Mucosa of descending colon (tissue), 3 donors: ENCODE measurements at places on chromosomes 3 and 15. TPM values are rescaled to one million over a fixed set of nuclear protein-coding genes. Genes with fewer than 3 reads are reported as not detected.

GRCh38 chr15:95347837-95348236 is 982.7 kb upstream of the NR2F2 start:
- no peak for DNase-seq

The ARHGEF26 gene
- total RNA-seq: 3.0 TPM

DNA sequence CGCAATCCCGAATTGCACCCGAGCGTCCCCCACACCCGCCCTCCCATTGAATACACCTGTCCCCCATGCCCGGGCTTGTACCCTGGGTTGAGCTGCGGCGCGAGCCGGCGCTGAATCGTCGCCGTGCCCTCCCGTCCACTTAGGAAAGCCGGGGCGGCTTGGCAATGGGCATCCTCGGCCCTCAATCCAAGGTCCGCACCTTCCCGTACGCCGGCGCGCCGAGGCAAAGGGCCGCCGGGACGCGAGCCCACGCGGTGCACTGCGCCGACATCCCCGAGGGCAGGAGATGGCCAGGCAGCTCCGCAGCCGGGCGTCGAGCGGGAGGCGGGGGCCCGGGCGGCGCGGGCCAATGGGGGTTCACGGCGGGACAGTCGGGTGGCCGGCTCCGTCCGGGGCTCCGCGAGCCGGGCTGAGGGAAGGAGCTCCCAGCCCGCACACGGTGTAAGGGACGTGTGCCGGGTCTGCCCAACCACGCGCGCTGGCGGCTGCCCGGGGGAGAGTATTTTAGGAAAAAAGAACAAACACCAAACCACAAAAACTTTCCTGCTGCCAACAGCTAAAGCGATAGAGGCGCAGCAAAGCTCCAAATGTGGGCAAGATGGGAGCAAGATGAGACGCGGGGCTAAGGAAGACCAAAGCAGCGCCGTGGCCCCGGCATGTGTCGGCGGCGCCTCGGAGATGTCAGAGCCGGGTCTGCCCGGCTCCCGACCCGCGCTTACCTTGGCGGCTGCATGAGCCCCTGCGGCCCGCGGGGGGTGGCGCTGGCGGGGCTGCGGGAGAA is 621 bp downstream of the RGMA start:
- DNase-seq: no peak

- no peak for DNase-seq
Measured at GRCh38 chr3:190617185-190617584, 103.3 kb downstream of the IL1RAP start.

DNA sequence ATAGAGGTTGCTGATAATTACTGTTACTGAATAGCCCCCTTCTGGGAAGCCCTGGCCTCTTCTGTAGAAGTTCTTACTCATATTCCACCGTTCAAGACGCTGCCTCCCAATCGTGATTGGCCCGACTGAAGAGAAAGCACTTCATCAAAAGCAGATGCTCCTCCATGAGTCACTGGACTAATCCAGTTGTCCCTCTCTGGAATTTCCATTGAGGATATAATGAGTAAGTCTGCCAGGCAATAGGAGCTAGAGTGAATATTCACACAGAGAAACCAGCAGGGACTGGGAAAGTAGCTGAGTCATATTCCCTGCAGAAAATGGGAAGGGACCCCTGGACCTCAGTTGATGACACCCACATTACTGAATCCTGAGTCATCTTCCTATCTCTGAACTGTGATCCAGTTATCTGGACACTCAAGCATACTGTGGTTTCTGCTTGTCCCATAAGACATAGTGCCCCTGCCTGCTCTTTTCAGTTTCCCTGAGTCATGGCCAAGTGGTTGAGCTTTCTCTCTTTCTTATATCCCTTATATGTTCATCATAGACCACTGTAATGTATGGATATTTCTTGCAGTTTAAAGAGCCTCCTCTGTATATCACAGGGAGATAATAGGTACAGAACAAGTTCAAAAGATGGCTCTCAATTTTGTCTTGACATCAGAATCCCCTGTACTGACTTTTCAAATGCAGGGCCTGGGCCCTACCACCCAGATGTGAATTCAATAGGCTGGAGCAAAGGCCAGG is 151.2 kb upstream of the CDIN1 start:
- DNase-seq: no peak

- no peak for DNase-seq
Measured at GRCh38 chr3:148078658-148079057, 619.0 kb upstream of the AGTR1 start.

- no peak for DNase-seq
Measured at GRCh38 chr15:60520013-60520824, 41.3 kb upstream of the ICE2 start.

GRCh38 chr3:8665407-8665896 is 20.9 kb upstream of the SSUH2 start:
- DNase-seq: no peak

DNA sequence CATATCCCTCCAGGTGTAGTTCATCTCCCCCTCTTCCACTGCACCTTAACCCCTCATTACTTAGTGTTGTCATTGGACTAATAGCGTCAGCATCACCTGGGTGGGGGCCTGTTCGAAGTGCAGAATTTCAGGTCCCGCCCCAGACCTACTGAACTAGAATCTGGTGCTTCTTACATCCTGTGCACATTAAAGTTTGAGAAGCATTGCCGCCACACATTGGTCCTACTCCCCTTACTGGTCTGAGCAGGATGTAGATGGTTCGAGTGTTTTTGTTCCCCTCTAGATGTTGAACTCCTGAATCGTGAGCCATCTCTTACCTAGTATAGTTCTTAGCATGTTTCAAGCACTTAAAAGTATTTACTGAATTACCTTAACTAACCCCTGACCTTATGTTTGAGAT is 13.2 kb downstream of the KLHL18 start:
- no peak for DNase-seq

The A4GNT gene
- not detected for total RNA-seq

The CDC25A gene
- total RNA-seq: 3.4 TPM

DNA sequence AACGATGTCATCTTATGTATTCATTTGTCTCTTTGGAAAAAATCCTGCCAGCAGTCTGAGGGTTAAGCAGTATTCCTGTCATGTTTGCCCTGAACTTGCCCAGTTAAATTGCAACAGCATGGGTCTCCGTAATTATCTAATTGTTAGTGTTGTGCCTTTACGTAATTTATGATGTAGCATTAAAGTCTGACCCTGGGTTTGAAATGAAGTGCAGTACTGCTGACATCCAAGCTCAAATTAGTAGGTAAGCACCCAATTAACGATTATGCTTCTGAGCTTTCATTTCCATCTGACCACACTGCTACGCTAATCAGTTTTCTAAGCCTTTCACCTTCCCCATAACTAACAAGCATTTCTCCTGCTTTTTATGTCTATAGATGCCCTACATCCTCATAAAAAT is 241.8 kb downstream of the ARRDC4 start:
- DNase-seq: no peak

DNA sequence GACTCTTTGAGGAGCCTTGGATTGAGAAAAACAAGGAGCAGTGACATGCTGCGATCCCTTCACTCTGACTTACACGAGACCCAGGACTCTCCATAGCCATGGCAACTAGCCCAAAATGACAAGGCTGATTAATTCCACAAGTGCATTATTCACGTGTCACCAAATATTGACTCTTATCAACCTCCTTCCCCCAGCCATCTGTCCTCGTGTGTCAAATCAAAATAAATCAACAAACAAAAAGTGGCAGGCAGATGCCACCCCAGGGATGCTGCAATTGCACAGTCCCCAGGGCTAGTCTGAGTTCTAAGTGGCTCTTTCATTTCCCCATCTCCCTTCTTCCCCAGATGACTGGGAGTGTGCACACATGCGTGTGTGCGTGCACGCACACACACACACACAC is 104.9 kb downstream of the AQP9 start:
- DNase-seq: no peak

- no peak for DNase-seq
Measured at GRCh38 chr3:149382101-149382467, 4.6 kb upstream of the TM4SF1 start.

The ACSBG1 gene
- total RNA-seq: 5.2 TPM

GRCh38 chr3:123788710-123789109 is 95.4 kb downstream of the MYLK start:
- DNase-seq: no peak

The LIPC gene
- 3.4 TPM for total RNA-seq

DNA sequence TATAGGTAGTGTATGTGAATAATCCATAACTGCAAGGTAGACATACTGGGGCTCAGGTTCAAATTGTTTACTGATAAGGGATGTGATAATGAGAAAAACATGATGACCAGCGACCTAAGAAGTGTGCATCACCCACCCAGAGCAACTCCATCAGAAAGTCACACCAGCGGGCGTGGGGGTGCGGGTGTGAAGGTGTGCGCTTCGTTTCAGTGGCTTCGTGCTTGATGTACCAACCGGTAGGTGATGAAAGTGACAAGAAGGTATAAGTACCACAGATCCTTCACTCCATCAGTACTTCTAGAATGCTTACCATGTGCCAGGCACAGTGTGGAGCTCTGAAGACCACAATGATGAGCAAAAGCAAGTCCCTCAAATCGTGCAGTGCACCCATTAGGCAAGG is 11.2 kb downstream of the ANP32A start:
- no peak for DNase-seq

DNA sequence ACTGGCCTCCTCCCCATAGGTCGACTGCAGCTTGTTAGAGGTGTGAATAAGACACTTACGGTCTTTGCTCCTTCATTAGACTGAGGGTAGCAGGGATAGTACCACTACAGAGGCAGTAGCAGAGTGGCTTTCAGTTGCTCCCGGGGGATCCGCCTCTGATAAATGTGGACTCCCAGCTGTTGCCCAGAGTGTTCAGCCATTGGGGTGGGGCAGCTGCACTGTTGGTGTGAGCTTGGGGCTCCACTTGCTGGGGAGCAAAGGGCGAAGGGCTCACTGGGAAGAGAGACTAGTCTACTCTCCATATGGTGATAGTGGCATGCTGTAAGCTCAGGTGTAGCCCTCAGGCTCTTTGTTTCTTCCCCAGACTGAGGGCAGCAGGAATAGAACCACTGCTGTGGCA is 239.1 kb downstream of the LRRN1 start:
- DNase-seq: no peak

DNA sequence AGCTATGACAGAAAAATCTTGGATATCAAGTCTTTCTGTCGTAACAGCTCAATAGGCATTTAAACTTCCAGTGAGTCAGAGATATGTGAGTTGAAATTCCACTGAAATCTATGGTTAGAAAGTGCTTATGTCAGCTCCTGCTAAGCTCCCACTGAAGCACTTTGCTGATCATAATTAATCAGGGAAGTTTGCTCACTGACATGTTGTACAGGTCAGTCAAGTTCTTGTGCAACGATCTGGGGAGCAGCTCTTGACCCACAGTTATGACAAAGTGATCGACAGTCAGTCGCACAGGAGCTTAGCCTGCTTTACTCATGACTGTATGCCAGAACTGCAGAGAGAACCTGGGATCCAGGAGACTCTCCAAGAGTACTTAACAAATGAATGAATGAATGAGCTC is 453.5 kb downstream of the SOX2 start:
- DNase-seq: no peak

- no peak for DNase-seq
Measured at GRCh38 chr3:71119171-71119570, 464.4 kb downstream of the FOXP1 start.

DNA sequence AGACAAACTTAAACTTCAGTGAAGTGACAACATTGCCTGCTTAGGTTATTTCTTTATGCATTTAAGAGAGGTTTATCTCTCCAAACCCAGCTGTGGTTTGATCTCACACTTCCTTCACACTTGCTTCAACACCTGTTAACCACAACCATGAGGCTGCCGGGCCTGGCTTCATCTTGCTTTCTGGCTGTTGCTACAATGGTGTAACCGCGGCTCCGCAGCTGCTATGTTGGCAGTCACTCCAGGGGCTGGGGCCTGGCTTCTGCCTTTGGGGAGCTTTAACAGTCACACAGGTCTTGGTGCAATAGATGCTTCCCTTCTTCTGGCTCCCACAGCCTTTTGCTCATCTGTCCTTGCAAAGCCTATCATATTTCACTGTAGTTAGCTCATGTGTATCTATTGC is 72.9 kb upstream of the MNS1 start:
- DNase-seq: peak; percentile 37

The GP5 gene
- total RNA-seq: 0.19 TPM

The ATP13A5 gene
- 0.41 TPM for total RNA-seq

DNA sequence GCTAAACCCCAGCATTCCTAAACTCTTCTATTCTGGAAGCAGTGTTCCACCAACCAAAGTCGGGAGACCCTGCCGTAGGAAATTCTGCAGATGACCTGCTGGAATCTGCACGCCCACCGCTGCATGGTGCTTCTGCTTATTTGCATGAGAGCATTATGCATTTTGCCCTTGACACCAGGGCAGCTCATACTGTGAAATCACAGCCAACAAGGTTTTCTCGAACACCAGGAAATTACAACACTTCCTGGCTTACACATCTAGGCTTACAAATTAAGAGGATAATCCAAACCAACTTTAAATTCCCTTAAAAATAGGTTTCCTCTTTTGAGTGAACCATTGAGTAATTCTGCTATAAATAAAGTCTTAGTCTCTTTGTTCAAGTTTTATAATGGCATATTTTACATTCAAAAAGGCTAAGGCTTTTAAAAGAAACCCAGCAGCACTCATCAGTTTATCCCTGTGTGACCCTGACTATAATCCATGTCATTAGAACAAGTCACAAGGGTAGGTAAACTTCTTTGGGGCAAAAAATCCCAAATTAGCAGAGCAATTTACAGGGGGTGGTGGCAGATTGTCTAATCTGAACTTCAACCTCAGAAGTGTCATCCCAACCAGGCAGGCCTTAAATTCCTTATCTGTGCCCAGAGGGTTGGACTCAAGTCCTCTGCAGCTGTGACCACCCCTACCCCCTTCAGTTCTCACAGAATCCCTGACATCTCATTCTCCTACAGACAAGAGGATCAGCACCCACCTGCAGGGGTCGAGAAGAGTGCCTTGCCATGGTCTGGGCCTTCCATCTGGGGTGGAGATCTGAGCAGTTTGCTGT is 33.5 kb upstream of the RBP1 start:
- no peak for DNase-seq

DNA sequence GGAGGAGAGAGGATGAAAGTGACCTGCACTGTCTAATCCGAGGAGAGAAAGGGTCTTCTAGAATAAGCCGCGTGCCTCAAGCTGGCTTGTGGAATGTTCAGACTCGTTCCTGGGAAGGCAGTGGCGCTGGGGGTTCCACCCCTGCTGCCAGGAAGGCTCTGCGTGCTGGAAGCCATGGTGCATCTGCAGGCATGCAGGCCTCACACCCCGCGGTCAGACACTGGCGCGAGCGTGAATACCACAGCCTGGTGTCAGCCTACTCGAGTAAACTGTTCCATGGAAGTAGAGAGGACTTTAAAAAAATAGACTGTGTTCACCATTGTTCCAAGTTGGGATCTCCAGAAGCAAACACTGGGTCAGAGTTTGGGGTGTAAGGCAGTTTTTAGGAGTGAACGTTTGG is 25.9 kb upstream of the GABRG3 start:
- no peak for DNase-seq

The UBE2E2 gene
- total RNA-seq: 8.9 TPM

The TRIM42 gene
- total RNA-seq: not detected

The THRB gene
- 59.8 TPM for total RNA-seq
